Epithelial cell of proximal tubule (primary cell): ENCODE measurements at places on chromosomes 11 and 22.

- no peak for DNase-seq
These were observed 113.5 kb upstream of the IGLL5 start for GRCh38 chr22:22773979-22774604.

GRCh38 chr11:33248416-33248971 is 8.7 kb upstream of the HIPK3 start:
- peak; percentile 86 for DNase-seq

- DNase-seq = no peak
These were observed 15.6 kb downstream of the TMEM123 start for GRCh38 chr11:102436976-102437375.

DNA sequence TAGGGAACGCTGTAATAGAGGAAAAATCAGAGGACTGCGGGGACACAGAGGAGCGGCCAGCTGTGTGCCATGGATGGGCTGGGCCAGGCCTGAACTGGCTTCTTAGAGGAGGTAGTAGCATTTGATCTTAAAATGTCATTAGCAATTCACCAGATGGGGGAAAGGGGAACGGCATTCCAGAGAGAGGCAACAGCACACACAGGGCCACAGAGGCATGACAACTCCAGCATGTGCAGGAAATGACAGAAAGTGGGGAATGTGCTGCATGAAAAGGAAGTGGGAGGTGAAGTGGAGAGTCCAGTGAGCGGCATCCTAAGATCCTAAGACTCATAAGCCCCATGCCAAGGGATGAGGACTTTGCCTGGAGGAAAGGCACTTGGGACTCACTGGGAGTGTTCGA is 69.0 kb downstream of the UBASH3B start:
- no peak for DNase-seq

DNA sequence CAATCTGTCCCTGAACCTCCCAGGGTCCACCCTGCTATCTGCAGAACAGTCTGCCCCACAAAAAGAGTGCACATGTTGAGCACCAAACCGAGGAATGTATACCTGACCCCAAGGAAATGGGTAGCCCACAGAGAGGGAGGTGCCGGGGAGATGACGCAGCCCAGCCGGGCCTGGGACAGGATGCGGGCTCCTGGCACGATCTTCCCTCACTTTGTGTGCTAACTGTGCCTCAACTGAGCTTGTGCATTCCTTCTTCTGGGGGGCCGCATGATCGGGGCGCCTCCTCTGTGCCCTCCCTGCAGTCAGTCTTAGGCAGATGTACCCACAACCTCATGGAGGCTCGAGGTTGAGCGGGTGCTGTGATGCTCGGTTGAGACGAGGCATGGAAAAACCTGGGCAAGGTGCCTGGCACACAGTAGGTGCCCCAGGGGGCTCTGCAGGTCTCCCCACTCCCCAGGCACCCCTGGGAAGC is 2.4 kb downstream of the GAS2L1 start:
- no peak for DNase-seq

GRCh38 chr22:37896181-37896592 is 9.9 kb upstream of the MICALL1 start:
- no peak for DNase-seq

DNA sequence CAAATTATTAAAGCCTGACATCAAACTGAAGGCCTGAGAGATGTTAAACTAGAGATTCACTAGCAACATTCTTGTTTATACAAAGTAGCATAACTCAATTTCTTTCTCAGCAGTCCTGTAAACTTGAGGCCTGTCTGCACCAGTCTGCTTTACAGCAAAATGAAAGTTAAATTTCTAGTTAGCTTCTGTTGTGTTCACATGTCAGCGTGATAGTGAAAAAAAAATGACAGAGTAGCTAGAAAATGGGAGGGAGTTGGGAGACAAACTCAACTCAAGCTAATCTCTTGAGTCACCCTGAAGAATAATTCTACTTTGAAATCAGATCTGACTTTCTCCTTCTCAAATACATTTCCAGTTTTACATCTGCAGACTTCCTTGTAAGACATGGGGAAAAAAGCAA is 6.5 kb downstream of the RBFOX2 start:
- DNase-seq = no peak

DNA sequence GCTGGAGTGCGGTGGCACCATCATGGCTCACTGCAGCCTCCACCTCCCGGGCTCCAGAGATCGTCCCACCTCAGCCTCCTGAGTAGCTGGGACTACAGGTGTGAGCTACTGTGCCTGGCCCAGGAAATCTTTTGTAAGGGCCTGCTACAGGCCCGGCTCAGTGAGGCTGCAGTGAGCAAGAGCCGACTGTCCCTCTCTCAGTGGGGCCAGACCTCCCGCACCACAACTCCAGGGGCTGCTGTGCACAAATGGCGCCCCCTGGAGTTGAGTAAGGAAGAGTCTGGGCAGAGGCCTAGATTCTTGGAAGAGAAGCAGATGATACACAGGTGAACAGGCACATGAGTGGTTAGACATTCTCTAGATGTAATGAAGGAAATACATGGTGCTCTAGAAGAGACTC is 7.0 kb downstream of the SERHL2 start:
- DNase-seq = no peak

DNA sequence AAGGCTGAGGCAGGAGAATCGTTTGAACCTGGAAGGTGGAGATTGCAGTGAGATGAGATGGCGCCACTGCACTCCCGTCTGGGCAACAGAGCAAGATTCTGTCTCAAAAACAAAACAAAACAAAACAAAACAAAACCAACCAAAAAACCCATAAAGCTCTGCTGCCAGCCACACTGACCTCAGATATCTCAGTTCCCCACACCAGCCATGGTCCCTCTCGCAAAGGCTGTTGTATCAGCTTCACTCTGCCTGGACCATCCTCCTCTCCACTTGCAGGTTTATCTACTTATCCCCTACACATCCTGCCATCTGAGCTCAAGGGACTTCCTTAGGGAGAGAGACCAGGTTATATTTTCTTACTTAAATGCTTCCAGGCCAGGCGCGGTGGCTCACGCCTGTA is 11.1 kb downstream of the BACE1-AS start:
- no peak for DNase-seq

- DNase-seq = no peak
These were observed 26.5 kb downstream of the MUC6 start for GRCh38 chr11:1009991-1010390.

DNA sequence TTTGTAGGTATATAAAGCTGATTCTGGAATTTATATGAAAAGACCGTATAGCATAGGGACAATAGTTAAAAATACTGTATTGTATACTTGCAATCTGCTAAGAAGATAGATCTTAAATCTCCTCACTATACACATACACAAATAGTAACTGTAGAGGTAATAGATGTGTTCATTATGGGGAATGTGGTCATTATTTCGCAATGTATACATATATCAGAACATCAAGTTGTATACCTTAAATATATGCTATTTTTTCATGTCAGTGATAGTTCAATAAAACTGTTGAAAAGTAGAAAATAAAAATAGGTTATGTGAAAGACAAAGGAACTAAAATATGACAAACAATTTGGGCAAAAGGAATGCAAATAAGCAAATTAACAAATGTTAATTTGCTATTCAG is 35.2 kb upstream of the LIN7C start:
- no peak for DNase-seq

- DNase-seq = no peak
These were observed 462.6 kb downstream of the BUD13 start for GRCh38 chr11:116310226-116310625.

GRCh38 chr11:22069844-22070243 is 123.0 kb upstream of the ANO5 start:
- DNase-seq = no peak

DNA sequence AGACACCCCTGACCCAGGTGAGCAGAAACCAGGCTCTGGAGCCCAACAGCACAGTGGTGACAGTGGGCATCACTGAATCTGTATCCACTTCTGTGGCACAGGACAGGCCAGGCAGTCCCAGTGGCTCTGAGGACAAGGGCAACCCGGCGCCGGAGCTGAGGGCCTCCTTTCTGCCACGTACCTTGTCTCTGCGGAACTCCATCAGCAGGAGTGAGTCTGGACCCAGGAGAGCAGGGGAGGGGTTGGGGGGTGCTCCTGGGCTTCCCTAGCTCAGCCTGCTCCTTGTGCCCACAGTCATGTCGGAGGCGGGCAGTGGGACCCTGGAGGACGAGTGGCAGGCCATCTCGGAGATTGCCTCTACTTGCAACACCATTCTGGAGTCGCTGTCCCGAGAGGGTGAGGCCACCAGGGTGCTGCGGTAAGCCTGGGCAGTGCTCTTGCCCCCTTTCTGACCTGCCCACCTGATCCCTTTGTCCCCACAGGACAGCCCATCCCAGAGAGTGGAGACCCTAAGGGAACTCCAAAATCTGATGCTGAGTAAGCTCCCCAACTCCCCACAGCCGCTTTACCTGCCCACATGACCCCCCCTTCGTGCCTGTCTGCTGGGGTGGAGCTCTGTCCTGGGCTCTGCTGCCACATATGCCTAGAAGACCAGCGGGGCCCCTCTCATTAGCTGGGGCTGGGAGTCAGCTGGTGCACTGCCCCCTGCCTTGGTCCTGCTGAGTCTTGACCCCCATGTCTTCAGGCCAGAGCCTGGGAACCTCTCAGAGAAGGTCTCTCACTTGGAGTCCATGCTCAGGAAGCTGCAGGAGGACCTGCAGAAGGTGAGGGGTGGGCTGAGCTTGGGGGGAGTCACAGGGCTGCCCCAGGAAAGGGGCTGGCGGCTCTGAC is 12.0 kb downstream of the SIPA1 start:
- no peak for DNase-seq

DNA sequence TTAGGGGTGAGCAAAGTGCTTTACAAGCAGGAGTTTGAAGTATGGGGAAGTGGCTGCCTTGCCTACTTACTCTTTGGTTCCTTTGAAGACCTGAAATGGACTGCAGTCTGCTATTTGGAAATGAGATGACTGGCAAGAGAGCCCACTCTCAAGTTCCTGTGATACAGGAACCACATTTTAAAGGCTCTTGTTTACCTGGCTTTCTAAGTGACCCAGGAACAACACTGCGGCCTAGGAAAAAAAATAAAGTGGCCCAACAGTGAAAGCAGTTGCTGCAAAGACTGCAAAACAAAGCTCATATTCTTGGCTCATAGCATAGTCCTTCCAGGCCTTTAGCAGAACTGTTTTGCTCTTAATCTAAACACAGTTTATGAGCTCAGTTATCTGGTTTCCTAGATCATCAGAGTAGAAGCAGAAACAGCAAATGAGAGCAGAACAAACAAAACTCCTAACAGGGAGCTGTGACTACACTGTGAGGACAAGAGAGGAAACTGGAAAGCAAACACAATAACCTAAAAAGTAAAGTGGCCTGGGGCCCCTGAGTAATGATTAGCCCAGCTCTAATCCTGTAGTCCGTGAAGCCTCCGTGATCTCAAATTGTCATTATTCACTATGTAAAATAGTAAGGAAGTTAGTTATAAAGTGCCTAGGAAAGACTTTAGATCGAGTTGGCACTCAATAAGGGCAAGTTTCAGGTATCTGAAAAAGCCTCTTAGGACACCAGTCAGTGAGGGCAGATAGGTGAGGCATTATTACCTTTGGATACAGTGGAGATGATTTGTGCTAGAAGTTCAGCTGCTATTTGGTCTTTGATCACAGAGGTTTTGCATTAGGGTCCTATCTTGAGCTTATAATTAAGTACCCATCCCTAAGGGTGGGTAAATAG is 11.5 kb downstream of the CCDC117 start:
- no peak for DNase-seq

GRCh38 chr11:110029714-110030113 is 63.5 kb upstream of the ZC3H12C start:
- no peak for DNase-seq

DNA sequence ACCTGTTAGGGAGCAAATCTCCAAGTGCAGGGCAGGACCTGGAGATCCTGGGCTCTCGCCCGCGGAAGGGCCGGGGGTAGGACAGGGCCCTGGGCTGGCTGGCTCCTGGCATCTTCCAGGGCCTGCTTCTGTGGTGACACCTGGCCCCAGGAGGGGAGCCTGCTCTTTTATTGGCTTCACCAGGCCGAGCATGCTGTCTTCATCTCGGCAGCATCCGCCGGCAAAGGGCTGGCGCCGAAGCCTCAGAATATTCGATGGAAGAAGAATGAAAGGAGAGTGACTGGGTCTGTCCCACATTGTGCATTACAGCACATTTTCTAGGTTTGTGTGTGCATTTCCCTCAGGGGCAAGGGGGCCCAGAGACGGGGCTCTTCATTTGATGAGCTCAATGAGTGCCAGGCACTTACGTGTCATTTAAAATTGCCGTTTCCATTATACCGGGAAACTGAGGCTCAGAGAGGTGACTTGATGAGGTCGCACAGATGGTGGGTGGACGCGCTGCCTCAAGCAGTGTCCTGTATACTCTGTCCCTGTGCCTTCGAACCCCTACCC is 70.0 kb downstream of the RBX1 start:
- DNase-seq = no peak

DNA sequence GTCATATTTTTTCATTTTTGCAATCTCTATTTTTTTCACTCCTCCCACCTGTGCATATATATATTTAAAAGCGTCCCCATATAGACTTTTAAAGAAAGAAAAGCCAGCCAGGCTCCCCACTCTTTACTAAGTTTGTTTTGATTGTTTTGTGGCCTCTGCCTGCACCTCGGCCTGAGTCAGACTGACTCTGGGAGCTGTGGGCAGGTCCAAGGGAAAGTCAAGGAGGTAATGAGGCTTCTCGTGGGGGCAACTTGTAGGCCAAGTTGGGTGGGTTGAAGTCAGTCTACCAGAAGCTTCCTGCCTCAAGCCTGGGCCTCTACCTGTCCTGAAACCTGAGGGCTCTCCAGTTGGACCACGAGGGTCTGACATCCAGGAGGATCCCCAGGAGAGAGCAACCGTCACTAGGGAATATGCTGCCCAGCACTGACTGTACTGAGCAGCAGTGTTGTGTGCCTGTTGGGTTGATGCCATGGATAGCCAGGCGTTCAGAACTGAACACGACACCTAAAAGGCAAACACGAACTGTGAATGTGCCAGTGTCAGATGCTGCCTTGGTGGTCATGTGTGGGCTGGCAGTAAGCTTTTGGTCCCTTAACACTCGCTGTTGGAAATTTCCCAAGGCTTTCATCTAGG is 58.8 kb downstream of the BMAL1 start:
- no peak for DNase-seq

DNA sequence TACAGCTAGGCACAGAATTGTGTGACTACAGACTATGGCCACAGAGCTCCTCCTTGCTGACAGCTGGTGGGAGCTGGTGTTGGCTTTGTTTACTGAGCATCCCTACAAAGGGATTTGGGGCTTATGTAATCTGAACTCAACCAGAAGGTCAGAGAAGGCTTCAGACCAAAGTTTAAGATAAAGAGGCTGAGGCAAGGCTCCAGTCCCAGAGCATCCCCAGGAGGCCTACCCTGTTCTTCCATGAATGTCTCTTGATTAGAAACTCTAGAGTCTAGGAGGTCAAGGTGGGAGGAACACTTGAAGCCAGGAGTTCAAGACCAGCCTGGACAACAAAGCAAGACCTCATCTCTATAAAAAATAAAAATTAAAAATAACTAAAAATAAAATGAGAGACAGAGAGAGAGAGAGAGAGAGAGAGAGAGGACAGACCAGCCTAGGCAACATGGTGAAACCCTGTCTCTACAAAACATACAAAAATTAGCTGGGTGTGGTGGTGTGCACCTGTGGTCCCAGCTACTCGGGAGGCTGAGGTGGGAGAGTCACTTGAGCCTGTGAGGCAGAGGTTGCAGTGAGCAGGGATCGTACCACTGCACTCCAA is 125.5 kb upstream of the SERPIND1 start:
- no peak for DNase-seq
